ENCODE measurements at places on chromosomes 7 and 10.
A peak's percentile ranks its signal among the peaks of the same experiment; 100 is the strongest.

GRCh38 chr10:11246752-11247467, 229.2 kb downstream of the CELF2 start:
- no peak for DNase-seq

DNA sequence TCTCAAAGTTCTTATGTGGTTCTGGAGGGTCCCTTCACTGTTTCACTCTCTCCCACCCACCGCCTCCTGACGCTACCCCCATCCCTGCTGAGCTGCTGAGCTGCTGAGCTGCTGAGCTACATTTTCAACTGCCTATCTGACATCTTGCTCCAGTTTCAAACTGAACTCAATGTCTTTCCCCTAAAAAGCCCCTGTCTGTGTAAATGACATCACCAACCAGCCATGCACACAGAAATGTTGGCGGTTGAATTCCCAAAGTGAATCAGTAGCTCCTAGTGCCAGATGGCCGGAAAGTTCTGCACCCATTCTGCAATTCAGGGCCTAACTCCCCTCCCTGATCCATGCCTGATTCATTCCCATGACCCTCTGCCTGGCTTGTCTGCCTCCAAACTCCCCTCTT, 71.2 kb downstream of the WNT2 start:
- DNase-seq, result no peak

DNA sequence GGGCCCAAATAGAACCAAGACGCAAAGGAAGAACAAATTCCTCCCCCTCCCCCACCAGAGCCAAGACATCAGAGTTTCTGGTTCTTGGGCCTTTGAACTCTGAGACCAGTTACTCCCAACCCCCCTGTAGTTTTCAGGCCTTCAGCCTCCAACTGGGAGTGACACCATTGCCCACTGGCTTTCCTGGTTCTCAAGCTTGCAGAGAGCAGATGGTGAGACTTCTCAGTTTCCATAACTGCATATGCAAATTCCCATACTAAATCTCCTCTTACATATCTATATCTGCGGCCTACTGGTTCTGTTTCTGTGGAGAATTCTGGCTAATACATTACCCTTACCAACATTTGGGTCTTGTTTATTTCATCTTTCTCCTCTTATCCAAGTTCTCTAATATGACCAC, 762.9 kb downstream of the GRM8 start:
- DNase-seq, result no peak

DNA sequence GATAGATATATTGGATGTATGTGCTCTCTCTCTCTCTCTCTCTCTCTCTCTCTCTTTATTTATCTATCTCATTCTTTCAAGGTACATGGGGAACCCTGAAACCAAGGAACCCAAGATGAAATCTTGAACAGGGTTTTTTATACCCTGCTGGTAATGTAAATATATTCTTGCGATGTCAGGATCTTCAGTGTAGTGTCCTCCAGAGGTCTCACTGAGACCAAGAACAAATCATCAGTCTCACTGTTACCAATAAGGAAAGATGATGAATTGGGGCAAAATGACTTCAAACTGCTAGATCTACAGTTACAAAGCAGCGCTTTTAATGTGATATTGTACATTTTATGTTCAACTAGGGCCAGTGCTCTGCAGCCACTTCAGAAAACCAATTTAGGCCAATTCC, 423.5 kb downstream of the ANKRD7 start:
- no peak for DNase-seq

DNA sequence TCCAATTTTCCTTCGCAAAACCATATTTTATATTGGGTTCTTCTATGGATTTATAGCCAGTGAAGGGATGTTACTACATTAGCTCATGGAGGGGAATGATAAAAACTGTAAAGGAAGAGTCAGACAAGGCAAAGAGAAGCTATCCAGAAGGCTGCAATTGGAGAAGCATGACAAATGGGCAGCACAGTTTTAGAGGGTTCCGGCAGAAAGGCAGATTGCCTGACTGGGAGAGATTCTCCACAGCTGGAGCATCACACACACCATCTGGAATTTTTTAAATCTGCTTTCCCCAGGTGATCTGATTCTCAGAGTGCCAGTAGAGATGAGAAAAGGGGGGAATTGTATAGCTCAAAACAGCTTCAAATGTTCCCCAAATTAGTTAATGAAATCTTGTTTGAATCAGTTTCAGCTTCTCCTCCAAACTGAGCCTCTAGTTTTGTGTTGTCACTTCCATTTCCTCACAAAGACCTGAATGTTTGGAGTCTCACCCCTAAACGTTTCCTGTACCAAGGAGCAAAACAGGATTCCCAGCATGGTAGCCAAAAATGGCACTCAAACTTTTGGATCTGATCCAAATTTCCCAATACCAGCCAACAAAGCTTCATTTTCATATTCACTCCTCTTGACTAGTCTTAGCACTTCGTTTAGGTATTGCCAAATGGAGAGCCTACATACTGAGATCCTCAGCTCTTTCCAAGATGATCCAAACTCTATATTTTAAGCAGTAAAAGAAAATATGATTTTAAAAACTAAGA, 177.5 kb downstream of the HPSE2 start:
- no peak for DNase-seq

DNA sequence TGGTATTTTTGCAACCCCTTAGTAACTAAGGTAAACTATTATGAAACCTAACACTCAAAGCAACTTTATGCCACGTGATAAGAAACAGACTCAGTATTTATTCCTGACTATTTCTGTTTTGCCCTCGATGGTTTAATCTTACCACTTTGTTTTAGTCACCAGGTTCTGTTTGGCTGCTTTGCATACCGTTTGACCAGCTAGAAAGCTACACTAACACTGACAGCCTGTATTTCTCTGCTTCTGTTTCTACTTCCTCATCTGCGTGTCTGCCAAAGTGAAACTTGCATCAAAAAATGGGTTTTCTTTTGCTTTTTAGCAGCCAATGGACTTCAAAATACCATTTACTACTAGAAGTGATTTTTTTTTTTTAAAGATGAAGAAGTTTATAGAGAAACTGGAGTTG, 802.5 kb downstream of the GRM8 start:
- DNase-seq, result no peak

DNA sequence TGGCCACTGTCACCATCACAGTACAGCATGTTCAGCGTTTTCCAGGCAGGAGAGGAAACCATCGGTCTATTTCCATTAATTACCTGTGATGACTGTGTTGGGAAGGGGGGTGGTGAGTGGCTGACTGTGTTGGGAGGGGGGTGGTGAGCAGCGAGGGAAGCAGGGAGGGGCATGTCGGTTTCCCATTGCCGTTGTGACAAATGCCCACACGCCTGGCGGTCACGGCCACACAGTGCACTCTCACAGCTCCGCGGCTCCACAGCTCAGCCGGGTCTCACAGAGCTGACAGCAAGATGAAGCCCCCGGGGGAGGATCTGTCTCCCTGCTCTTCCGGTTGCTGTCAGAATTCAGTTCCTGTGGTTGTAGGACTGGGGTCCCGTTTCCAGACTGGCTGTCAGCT, 39.0 kb downstream of the AP5Z1 start:
- no peak for DNase-seq

DNA sequence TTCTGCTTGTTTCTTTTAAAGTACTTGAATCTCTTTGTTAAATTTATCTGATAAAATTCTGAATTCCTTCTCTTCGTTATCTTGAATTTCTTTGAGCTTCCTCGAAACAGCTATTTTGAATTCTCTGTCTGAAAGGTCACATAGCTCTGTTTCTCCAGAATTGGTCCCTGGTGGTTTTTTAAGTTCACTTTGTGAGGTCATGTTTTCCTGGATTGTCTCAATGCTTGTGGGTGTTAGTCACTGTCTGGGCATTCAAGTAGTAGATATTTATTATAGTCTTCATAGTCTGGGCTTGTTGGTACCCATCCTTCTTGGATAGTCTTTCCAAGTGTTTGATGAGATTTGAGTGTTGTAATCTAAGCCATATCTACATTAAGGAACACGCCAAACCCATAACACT, 1060.6 kb downstream of the LRMDA start:
- no peak for DNase-seq

- DNase-seq, result no peak
Observed at GRCh38 chr10:101130984-101131961, at the start of gene TLX1. Gene TLX1, plus strand, starts transcription at chr10:101131300. Its CDS starts 242 bp downstream, at chr10:101131542.

- DNase-seq, result no peak
Observed at GRCh38 chr10:44564361-44564760, 179.5 kb upstream of the CXCL12 start.

GRCh38 chr7:127252377-127252713, 396 bp downstream of the GRM8 start:
- no peak for DNase-seq

DNA sequence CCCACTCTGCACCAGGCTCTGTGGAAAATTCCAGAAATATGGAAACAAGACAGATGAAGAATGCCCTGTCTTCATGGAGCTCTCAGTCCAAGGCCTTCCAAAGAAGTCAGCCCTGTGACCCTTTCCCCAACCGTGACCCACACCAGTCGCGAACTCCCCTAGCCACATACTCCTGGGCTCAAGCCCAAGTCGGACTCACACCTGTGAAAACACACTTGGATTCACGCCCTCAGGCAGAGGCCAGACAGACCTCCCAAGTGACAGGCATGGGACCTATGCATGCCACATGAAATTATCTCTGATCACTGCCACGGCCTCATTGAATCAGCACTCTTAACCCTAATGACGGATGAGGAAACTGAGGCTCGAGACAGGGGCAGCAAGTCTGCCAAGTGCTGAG, 42.5 kb downstream of the ZCCHC24 start:
- no peak for DNase-seq

- peak; percentile 50 for DNase-seq
Observed at GRCh38 chr10:21510241-21511094, 15.0 kb downstream of the SKIDA1 start.

GRCh38 chr7:66920256-66920655, 769 bp upstream of the TMEM248 start:
- DNase-seq, result no peak

- no peak for DNase-seq
Observed at GRCh38 chr7:92874567-92874966, 38.2 kb upstream of the CDK6 start.

GRCh38 chr10:86363184-86363832, 3.3 kb downstream of the GRID1 start:
- DNase-seq, result no peak

DNA sequence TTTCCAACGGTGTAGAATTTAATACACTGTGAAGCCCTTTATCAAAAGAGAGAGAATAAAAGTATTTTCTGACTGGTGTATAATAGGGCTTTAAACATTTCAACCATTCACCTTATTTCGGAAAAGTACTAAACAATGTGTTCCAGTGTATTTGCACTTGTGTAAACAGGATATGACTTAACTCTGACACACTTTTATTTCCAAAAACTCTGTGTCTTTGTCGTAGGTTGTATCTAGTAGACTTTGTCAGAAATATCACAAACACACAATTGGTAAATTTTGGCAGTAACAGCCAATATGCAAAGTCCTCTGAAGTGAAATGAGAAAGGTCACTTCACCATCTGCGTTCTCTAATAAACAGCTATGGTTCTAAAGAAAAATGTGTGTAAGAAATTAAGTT, 10.3 kb upstream of the TSPAN13 start:
- DNase-seq, result no peak

- DNase-seq, result no peak
Observed at GRCh38 chr10:3960496-3960895, 175.5 kb upstream of the KLF6 start.

DNA sequence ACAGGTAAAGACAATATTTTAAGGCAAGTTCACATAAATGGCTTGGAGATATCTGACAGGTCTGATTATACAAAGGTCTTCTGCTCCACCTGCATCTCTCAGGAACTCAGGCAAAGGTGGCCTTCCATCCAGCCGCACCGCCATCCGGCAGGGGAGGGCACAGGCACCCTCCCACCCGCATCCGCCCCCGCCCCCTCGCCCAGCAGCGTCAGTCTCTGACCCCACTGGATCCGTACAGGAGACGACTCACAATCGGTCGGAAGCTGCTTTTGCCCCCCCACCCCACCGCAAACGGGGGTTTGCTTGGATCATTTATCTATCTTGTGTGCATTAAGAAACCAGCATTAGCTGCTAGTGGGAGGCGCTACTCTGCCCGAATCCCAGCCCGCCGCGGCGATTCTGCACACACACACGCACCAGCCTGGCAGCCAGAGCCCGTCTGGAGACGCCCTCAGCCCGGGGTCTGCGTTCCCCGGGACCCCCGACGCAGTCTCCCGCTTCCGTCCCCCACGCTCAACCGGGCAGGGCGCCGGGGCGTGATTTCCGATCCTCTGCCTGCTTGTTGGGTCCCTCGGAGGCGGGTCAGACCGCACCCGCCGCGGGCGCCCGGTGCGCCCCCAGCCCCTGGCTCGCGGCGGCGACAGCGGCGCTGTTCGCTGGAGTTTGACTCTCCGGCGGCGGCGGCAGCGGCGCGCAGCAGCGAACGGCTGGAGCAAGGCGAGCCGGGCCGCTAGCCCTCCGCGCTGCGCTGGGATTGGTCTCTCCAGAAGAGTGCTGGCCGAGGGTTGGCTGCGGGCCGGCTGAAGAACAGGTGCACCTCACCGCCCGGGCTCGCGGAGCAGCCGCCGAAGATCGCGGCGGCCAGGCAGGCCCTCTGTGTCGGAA, 820 bp upstream of the NRG3 start:
- DNase-seq, result no peak

DNA sequence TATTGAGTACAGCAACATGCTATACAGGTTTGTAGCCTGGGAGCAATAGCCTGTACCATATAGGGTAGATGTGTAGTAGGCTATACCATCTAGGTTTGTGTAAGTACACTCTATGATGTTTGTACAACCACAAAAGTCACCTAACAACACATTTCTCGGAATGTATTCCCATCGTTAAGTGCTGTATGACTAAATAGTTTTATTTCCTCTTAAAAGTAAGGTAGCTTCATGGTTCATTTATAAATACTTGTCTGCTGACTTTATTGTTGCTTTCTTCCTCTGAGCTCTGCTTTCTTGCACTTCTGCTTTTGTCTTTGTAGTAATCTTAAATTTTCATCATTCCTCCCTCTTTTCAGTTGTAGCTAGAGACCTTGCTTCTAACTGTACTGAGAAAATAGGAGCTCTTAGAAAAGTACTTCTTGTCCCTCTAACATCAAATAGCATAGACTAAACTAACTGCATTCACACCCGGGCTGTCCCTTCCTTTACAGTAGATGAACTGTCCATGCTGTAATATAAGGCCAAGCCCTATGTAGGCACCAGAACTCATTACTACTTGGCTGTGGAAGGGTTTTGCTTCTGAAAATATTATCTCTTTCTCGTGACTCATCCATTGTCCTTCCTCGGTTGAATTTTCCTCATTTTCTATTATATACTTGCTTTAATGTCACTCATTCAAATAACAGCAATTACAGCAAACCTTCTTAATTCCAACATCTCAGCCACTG, 55.4 kb upstream of the FAM3C start:
- DNase-seq, result no peak

Data from Right ventricle myocardium inferior (tissue), 1 donor.